ENCODE measurements at places on chromosomes 2 and 18.

DNA sequence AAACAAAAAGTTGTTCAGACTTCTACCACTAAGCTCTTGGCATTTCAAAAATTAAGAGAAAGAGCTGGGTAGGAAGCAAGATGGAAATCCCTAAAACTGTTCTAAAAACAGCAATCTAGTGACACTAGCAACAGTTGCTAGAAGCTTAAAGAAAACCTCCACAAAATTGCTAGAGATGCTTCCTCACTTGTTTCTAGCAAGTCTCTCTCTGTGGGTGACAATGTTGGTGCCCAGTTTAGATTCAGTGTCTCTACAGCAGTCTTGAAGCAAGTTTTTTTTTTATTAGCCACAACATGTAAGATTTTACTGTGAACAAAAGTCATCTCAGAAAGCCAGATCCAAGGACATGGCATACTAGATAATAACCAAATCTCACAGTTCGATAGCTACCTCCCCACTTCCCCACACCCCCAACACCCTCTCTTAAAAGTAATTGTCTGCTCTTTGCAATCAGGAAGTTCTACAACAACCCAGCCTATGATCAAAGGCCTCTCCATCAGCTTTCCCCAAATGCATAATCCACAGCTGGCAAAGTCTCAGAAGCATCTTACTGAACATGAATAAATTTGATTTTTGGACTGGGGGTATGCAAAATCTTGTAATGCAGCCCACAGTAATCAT is 70.0 kb downstream of the ANKRD44 start:
- no peak for DNase-seq

- no peak for DNase-seq
These were observed 663.9 kb downstream of the MBD2 start for GRCh38 chr18:53560546-53560945.

DNA sequence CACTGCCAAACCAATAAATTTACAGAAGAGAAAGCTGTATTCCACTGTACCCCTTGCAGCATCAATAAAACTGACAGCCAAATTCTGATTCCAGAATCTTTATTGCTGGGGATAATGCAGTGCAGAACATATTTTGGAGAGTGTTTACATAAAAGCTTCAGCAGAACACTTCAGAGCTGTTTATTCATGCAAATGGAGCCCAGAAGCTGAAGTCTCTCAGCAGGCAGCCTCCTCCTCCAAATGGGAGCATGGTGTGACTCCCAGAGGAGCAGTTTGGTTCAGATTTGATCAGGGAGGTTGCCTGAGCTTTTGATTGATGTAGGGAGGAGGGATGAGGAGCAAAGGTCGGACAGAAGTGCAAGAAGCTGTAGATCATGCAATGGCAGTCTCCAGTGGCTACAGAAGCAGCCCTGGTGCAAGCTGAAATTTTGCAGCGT is 22.4 kb downstream of the LHCGR start:
- DNase-seq, result no peak

DNA sequence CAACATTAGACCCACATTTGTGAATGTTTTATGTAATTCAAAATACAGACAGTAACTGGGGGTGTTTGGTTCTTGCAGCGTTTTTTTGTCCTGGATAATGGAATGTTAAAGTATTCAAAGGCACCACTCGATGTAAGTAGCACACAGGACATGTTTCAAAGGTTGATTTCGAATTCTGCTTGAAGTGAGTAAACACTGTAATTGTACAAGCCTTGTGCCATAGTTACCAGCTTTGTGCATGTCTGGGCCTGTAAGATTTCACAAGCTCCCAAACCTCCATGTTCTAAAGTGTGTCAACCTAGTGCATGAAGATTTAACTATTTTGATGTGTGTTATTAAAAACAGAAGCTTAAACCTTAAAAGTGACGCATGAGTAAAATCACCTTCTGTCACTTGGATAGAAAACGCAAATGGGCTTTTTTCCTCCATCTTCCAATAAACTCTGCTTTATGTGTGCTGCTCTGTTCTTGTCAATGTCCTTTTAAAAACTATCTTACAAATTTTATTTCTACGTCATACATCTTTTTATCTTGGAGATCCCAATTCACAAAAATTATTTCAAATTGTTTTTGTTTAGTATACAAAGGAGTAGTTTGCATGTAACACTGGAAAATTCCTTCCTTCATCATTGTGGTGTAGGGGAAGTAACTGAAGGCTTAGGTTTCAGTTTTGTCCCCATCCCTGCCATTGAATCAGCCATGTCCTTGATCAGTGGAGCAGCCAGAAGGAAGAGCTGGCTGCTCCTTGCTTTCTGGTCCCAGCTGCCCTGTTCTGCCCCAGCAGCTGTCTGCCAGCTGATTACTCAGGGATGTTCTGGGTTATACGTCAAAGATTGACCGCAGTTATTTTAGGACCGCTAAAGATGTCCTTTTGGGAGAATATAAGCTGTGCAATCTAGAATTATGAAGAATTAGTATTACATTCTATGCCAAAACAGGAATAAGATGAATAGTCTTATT is 119.2 kb downstream of the PRKRA start:
- no peak for DNase-seq

- DNase-seq, result no peak
These were observed 118.6 kb downstream of the ANKRD44 start for GRCh38 chr2:197191940-197192322.
